ENCODE measurements at places on chromosomes 16 and 17.

GRCh38 chr17:50977487-50978159 lies 111.5 kb upstream of the TOB1 start:
- peaks cover 27% of the 10 kb centered on the region for H3K36me3 ChIP-seq
- H3K4me1 ChIP-seq = no peaks in the 10 kb centered on the region
- H3K27me3 ChIP-seq = no peaks in the 10 kb centered on the region
- no peak overlapping the region for H3K4me3 ChIP-seq
- no peak overlapping the region for H3K27ac ChIP-seq

- H3K4me3 ChIP-seq = no peak overlapping the region
- no peaks in the 10 kb centered on the region for H3K27me3 ChIP-seq
- no peaks in the 10 kb centered on the region for H3K4me1 ChIP-seq
- H3K36me3 ChIP-seq = no peaks in the 10 kb centered on the region
- no peak overlapping the region for H3K27ac ChIP-seq
- no peak for DNase-seq
Observed at GRCh38 chr16:73669535-73670274, 621.8 kb upstream of the ZFHX3 start.

DNA sequence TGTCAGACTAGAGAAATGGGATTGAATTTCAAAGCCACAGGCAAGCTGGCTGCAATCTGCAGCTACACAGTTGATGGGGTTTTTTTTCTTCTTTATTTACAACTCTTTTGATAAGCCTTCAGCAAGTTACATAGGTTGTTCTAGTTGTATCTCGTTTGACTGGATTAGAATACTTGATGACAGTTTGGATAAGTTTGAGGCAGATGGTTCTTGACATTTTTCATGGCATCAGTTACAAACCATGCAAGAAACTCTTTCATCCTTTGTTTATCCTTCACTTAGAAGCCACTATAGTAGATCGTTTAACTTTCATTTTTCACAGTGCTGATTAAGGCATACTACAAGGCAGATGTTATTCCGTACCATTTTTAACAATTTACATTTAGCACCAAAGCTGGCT lies 238.9 kb downstream of the TOX3 start:
- no peak for DNase-seq
- H3K27ac ChIP-seq = no peak overlapping the region
- no peaks in the 10 kb centered on the region for H3K4me1 ChIP-seq
- no peak overlapping the region for H3K4me3 ChIP-seq

- no peak overlapping the region for H3K4me3 ChIP-seq
- no peak for DNase-seq
- H3K27me3 ChIP-seq = no peaks in the 10 kb centered on the region
Observed at GRCh38 chr16:50273888-50274325, 7.6 kb downstream of the ADCY7 start.

- no peaks in the 10 kb centered on the region for H3K27me3 ChIP-seq
- H3K36me3 ChIP-seq = no peaks in the 10 kb centered on the region
- H3K4me1 ChIP-seq = peaks cover 16% of the 10 kb centered on the region
- peak; percentile 69 for DNase-seq
Observed at GRCh38 chr16:85227946-85228862, 115.9 kb upstream of the CIBAR2 start.

DNA sequence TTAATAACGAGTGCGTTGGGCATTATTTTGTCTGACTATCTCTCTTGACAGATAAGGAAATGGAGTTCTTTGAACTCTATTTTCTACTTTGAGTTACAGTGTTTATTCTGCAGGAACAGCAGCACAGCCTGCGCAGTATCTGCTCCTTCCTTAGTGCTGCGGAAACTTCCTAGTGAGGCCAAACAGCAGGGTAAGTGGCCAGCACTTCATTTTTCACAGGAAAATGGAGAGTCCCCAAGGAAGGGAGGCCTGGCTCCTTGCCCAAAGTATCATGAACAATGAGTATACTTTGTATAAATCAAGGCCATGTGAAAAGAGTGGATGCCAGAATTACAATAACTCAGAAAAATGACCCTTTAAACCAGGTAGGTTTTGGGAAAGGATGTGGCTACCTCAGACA lies 140.6 kb downstream of the VPS53 start:
- no peaks in the 10 kb centered on the region for H3K4me1 ChIP-seq
- DNase-seq = no peak

- no peak overlapping the region for H3K4me3 ChIP-seq
- peaks cover 12% of the 10 kb centered on the region for H3K4me1 ChIP-seq
- no peaks in the 10 kb centered on the region for H3K36me3 ChIP-seq
- no peaks in the 10 kb centered on the region for H3K27me3 ChIP-seq
- H3K27ac ChIP-seq = no peak overlapping the region
- no peak for DNase-seq
Observed at GRCh38 chr16:54873071-54873470, 57.6 kb upstream of the IRX5 start.

- DNase-seq = no peak
- H3K4me3 ChIP-seq = no peak overlapping the region
- no peaks in the 10 kb centered on the region for H3K27me3 ChIP-seq
- no peak overlapping the region for H3K27ac ChIP-seq
Observed at GRCh38 chr16:28294201-28294600, 1.9 kb downstream of the SBK1 start.

DNA sequence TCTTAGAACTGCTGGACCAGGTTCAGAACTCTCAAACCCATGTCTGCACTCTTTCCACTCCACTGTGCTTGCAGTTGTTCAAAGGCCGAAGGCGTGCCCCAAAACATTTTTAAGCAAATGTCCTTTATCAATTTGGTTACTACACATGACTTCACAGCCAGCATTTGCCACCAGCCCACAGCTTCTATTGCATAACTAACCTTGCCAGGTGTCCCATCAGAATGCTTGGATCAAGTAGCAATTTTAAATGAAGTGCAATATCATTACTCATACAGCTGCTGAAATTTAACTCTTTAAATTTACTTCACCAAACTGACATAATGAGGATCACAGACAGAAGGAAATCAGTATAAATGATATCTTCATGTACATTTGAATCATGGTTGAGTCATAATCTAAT lies 29.8 kb upstream of the HS3ST3A1 start:
- H3K27ac ChIP-seq = no peak overlapping the region
- no peaks in the 10 kb centered on the region for H3K4me1 ChIP-seq
- H3K36me3 ChIP-seq = no peaks in the 10 kb centered on the region
- H3K27me3 ChIP-seq = no peaks in the 10 kb centered on the region

DNA sequence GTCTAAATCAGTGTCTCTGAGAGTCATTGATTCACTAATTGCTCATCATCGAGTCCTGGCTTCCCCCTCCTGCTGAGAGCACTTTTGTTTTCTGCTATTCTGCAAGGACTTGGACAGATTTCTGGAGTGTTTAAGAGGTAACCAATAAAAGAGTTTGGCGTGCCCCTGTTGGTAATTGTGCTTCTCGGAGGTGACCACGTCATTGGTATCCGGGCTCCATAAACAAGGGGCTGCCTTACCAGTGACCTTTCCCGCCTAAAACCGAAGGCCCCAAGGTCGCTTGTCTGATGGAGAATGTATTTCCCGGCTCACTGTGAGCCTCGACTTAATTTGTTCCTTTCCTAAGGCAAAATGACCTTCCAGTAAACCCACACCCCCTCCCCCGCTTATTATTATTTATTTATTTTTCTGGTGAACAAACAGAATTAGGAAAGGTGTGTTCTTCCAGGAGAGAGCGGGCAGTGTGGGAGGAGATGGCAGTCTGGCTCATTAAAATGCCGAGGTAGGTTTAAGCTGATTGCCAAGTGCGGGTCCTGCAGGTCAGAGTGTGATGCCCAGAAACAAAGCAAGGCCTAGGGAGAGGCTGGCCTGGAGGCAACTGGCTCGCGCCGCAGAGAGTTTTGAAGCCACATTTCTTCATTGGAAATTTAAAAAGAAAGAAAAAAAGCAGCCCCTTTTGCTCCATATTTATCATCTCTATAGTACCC lies 30.2 kb downstream of the MSI2 start:
- peaks cover 35% of the 10 kb centered on the region for H3K4me1 ChIP-seq
- no peak overlapping the region for H3K4me3 ChIP-seq
- no peaks in the 10 kb centered on the region for H3K36me3 ChIP-seq

DNA sequence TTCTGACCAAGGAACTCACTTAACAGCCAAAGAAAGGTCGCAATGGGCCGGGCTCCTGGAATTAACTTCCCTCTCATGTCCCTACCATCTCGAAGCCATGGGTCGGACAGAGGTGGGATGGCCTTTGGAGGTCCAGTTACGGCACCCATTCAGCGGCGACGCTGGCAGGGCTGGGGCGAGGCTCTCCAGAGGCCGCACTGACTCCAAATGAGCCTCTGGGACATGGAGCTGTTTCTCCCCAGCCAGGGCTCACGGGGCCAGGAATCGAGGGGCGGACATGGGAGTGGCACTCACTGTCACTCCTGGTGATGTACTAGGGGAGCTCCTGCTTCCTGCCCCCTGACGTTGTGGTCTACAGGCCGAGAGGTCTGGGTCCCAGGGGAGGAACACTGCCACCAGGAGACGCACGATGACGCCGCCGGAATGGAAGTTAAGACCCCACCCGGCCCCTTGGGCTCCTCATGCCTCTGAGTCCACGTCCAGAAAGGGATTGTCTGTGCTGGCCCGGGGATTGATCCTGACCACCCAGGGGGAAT lies 60.7 kb upstream of the METRNL start:
- no peaks in the 10 kb centered on the region for H3K27me3 ChIP-seq
- H3K4me1 ChIP-seq = no peaks in the 10 kb centered on the region
- H3K4me3 ChIP-seq = no peak overlapping the region
- H3K36me3 ChIP-seq = no peaks in the 10 kb centered on the region
- H3K27ac ChIP-seq = no peak overlapping the region

DNA sequence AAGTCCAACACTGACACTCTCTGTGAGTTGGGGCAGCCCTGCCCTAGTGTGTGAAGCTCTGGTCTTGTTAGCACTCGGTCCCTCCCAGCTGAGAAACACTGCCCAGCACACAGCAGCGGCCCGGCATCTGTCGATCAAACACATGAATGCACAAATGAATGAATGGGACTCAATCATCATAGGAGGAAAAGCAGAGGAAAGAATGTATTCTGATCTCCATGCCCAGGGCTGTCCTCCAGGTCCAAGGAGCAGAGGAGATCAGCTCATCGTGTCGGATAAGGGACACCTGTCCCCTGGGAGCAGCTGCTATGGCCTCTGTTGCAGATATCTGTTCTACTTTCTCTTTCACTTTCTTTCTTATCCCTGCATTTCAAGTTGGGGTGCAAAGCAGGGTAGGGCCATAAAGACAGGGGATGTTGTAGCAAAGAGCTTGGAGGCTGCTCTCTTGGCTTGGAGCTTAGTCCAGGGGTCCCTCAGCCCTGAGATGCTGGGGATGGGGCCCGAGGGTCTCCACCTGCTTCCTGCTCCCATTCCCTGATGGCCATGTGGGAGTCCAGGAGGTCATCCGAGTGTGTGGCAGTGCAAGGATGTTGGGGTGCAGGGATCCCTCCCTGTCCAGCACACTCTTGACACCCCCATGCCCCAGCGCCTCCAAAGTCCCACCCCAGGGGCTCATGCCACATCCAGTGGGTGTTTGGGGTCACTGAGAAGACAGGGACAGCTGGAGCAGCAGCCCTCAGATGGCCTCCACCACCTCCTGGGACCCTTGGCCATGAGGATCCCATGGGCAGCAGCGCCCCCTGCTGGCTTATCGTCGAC lies 88.2 kb downstream of the IRF8 start:
- peak; percentile 15 for DNase-seq
- no peak overlapping the region for H3K4me3 ChIP-seq
- peaks cover 7% of the 10 kb centered on the region for H3K4me1 ChIP-seq
- no peak overlapping the region for H3K27ac ChIP-seq

DNA sequence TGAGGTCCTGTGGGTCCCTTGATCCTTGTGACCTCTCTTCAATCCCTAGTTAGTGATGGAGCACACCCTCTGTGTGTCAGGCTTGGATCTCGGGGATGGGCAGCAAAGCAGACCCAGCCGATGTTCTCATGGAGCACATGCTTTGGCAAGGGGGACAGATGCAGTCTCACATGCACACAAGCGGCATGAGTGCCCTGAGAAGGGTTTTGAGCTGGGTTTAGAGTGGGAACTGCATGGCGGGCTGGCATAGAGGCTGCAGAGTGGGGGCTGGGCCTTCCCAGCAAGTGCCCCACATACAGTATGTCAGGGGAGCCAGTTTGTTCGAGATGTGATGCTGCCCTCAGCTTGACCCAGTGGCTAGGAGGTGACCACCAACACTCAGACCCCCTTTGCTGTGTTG lies 41.6 kb downstream of the B9D1 start:
- DNase-seq = no peak
- no peaks in the 10 kb centered on the region for H3K27me3 ChIP-seq
- no peak overlapping the region for H3K27ac ChIP-seq
- peaks cover 11% of the 10 kb centered on the region for H3K4me1 ChIP-seq

- H3K27me3 ChIP-seq = no peaks in the 10 kb centered on the region
- H3K36me3 ChIP-seq = no peaks in the 10 kb centered on the region
- H3K4me3 ChIP-seq = no peak overlapping the region
- peak; percentile 84 for DNase-seq
- H3K4me1 ChIP-seq = peaks cover 10% of the 10 kb centered on the region
- no peak overlapping the region for H3K27ac ChIP-seq
Observed at GRCh38 chr16:10979717-10980601, 35.6 kb downstream of the CLEC16A start.

GRCh38 chr17:62592341-62593099 lies 35.0 kb upstream of the MRC2 start:
- no peaks in the 10 kb centered on the region for H3K4me1 ChIP-seq
- peaks cover 20% of the 10 kb centered on the region for H3K36me3 ChIP-seq
- H3K27ac ChIP-seq = peak overlapping the region; percentile 22
- no peak for DNase-seq

- no peaks in the 10 kb centered on the region for H3K4me1 ChIP-seq
- H3K27me3 ChIP-seq = no peaks in the 10 kb centered on the region
- H3K27ac ChIP-seq = no peak overlapping the region
- DNase-seq = no peak
- no peaks in the 10 kb centered on the region for H3K36me3 ChIP-seq
Observed at GRCh38 chr17:56350592-56350991, 197.3 kb downstream of the ANKFN1 start.

DNA sequence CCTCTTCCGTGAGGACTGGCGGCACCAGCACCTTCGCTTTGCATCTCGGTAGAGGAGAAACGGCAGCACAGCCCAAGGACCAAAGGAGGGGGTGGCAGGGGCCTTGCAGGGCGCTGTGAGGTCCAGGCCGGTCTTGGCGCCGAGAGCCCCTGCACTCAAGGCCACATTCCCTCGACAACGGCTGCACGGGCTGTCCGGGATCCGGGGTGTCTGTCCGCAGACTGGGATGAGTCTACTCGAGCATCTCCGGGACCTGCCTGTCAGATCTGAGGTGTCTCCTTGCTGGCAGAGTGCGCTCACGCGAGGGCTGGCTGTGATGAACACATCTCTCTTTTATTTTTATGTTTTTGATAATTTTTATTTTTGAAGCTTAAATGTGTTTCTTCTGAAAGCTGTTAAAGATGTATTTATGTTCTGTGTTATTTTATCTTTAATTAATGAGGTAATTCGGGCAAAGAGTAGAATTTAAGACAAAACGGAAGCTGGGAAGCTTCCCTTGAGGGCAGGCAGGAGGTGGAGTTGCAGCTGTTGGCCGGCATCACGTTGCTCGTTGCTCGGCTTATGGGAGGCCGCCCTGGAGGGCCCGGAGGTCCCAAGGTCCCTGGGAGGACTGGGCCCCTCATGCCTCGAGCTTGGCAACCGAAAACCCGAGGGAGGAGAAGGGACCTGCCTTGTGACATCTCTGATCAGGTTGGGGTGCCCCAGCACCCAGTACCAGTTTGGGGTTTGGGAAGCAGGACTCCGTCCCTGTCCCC lies 4.3 kb downstream of the SOX8 start:
- peaks cover 27% of the 10 kb centered on the region for H3K27me3 ChIP-seq
- DNase-seq = no peak
- no peaks in the 10 kb centered on the region for H3K4me1 ChIP-seq
- H3K36me3 ChIP-seq = no peaks in the 10 kb centered on the region
